ENCODE measurements at places on chromosomes 16 and 17.

DNA sequence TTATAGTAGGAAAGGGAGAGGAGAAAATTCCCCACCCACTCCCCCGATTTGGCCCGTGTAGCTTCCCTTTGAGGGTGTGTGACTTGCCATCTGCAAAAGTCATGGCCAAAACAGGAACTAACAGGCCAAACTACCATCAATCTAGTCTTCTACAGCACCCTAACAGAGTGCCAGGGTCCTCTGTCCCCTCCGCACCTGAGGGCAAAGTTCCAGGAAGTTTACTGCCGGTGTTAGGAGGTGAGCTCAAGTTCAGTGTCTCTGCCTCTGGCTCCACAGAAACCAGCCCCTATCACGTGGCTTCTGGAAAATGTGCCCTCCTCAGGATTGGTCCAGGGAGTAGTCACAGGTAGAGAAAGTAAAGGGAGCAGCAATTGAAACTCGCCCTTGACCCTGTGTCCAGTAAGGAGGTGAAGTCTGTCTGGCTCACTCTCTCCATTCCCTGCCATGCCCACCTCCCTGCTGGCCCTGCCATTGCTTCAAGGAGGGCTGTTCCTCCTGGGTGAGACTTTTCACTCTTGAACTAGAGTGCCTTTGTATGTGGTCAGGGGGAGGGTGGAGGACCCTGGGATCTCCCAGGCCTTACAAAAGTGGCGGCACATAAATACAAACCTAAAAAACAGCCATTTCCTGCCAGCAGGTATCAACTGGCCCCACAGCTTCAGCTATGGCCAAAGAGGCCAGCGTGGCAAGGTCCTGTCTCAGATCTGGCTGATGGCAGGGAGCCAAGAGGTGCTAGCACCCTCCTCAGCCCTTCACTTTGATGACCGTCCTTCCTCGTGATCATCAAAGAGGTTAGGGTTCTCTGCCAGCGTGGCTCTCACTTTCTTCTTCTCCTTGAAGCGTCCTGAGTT, 5.3 kb downstream of the PRR15L start:
- DNase-seq: no peak

- no peak for DNase-seq
Measured at GRCh38 chr17:68440526-68440925, 16.8 kb downstream of the WIPI1 start.

GRCh38 chr16:11356573-11357331, 11.5 kb downstream of the RMI2 start:
- peak; percentile 76 for DNase-seq

GRCh38 chr16:72211110-72211509, 39.2 kb upstream of the PMFBP1 start:
- no peak for DNase-seq

GRCh38 chr16:89025636-89026035, 48.6 kb upstream of the CBFA2T3 start:
- DNase-seq: no peak

- no peak for DNase-seq
Measured at GRCh38 chr16:85689285-85689949, 663 bp upstream of the GINS2 start.

DNA sequence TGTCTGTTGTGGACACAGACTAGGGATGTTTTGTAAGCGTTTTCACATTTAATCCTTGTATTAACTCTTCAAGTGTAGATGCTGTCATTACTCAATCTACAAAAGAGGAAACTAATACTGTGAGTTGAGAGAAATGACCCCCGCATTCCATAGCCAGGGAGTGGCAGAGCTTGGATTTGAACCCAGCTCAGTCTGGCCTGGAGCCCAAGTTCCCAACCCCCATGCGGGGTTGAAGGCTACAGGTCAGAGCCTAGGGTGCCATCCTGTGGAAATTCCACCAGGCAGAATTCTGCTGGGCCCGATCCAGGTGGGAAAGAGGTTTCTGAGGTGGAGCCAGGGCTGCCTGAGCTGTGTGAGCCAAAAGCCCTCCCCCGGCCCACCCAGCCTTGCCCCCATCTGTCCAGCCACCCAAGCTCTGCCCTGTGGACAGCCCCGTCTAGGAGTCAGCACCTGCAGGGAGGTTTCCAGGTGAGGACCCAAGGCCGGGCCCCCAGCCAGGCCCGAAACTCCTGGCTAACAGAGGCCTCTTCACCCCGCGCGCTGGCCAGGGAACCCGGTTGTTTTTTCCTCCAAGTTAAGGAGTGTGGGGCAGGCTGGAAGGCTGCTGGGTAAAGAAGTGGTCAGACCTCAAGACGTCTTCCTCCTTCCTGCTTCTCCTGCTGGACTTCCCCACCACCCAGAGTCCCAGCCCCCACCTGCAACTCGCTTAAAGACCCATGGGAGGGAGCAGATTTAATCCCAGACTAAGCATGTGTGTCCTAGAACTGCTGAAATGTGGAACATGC, 5.7 kb downstream of the MMP15 start:
- DNase-seq: no peak

DNA sequence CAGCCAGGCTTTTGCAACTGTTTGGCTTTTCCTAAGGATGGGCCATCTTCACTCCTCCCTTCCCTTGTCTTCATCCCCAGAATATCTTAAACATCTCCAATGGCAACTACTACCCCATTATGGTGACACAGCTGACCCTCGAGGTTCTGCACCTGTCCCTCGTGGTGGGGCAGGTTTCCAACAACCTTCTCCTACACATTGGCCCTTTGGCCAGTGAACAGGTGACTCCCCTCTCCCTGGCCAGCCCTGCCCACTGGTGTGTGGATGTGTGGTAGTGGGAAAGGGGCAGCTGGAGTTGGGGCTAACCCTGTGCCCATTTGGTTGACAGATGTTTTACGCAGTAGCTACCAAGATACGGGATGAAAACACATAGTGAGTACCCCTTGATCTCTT, 4.7 kb downstream of the TMEM106A start:
- DNase-seq: no peak

GRCh38 chr16:19524616-19525384, 1.1 kb downstream of the CCP110 start:
- no peak for DNase-seq

DNA sequence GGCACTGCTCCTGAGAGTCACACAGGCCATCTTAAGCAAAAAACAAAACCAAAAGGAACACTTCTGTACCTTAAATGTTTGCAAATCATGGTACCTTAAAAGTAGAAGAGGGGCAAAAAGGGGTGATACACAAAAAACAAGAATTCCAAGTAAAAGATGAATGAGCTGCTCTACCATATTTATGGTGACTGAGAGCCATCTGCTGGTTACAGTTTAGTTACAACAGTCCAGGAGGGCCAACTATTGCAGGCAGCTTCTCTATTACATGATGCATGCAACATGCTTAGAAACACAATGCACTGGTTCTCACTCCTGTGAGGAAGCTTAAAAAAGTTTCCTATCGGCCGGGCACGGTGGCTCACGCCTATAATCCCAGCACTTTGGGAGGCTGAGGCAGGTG, 53.5 kb downstream of the STX8 start:
- DNase-seq: no peak

- no peak for DNase-seq
Measured at GRCh38 chr16:10949424-10949970, 5.1 kb downstream of the CLEC16A start.

GRCh38 chr16:24980077-24980793, 34.9 kb downstream of the ARHGAP17 start:
- DNase-seq: no peak

GRCh38 chr16:27259710-27260109, 8.9 kb downstream of the NSMCE1 start:
- DNase-seq: no peak

DNA sequence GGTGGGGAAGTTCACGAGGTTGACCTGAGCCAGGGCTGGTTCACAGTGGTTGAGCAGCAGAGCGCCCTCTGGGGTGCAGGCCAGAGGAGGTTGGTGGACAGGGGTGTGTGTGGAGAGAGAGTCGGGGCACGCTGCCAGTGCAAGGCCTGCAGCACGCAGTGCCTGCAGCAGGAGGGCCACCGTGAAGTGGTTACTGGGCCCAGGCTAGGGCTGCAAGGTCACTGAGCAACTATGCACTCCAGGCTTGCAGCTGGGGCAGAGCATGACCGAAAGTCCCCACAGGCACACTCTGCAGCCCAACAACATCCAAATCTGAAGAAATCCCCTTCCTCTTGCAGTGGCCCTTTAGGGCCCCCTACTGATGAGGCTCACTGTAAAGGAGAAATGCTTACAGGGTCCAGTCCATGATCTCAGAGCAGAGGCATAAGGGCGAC, 89.1 kb upstream of the NOL11 start:
- DNase-seq: no peak

GRCh38 chr16:22660441-22661160, 149.9 kb downstream of the NPIPB5 start:
- DNase-seq: no peak

GRCh38 chr16:14641926-14642325, 9.2 kb downstream of the BFAR start:
- no peak for DNase-seq

GRCh38 chr17:79658811-79659207, 48.0 kb upstream of the RBFOX3 start:
- peak; percentile 76 for DNase-seq

Data from ecto neural progenitor cell (in vitro differentiated cells).